ENCODE measurements at places on chromosomes 5 and 9. TPM values are rescaled to one million over a fixed set of nuclear protein-coding genes. Genes with fewer than 3 reads are reported as not detected.

Gene C5orf52
- not detected for total RNA-seq

Gene C9orf152
- total RNA-seq, result 0.48 TPM

Gene RNF180
- 4.0 TPM for total RNA-seq

Gene HTR4
- 0.29 TPM for total RNA-seq

Gene ANKRD33B
- total RNA-seq, result 3.4 TPM

Gene GPR151
- total RNA-seq, result not detected

GRCh38 chr9:117719161-117719920, 15.1 kb downstream of the TLR4 start:
- no peaks in the 10 kb centered on the region for H3K27me3 ChIP-seq
- H3K27ac ChIP-seq, result peak overlapping the region; percentile 21
- H3K4me3 ChIP-seq, result no peak overlapping the region

DNA sequence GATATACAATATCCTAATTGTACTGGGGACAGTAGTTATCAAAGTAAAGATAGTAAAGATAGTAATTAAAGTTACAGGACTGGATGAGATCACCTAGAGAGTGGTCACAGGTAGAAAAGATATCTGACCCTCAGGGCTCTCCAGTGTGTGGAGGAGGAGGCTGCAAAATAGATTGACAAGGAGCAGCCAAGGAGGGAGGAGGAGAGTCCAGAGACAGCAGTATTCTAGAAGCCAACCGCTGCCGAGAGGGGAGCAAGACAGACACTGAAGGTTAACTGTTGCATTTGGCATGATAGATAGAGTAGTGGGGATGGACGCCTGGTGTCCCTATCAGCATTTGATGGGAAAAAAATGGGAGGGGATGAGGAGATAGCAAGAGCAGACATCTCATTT, 17.0 kb upstream of the F2RL1 start:
- no peak overlapping the region for H3K27ac ChIP-seq
- peaks cover 6% of the 10 kb centered on the region for H3K27me3 ChIP-seq
- H3K4me3 ChIP-seq, result no peak overlapping the region

GRCh38 chr5:114324282-114324681, 37.6 kb upstream of the KCNN2 start:
- DNase-seq, result no peak
- no peaks in the 10 kb centered on the region for H3K27me3 ChIP-seq
- H3K36me3 ChIP-seq, result no peaks in the 10 kb centered on the region
- H3K4me3 ChIP-seq, result no peak overlapping the region
- H3K27ac ChIP-seq, result no peak overlapping the region
- H3K4me1 ChIP-seq, result no peaks in the 10 kb centered on the region

DNA sequence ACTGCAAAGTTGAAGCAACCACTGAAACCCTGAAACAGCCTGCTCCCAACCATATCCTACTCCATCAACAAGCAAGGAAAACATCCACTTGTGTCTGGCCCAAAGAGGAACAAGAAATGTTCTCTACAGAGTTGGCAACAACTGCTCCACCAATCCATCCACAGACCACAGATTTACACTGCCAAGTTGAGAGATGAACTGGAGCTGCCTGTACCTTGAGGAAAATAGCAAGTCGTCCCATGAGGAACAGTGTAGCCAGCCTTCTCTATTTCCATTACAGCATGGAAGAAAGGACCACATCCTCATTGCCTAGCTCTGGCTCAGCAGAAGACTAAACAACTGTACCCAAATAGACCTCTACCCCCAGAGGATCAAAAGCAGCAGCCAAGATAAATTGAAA, 60.4 kb downstream of the DEPDC1B start:
- H3K4me3 ChIP-seq, result no peak overlapping the region
- no peak overlapping the region for H3K27ac ChIP-seq
- no peak for DNase-seq
- H3K36me3 ChIP-seq, result peaks cover 30% of the 10 kb centered on the region
- no peaks in the 10 kb centered on the region for H3K4me1 ChIP-seq

GRCh38 chr5:60765019-60765709, 65.2 kb upstream of the DEPDC1B start:
- no peak for DNase-seq
- no peak overlapping the region for H3K27ac ChIP-seq
- no peaks in the 10 kb centered on the region for H3K4me1 ChIP-seq
- H3K36me3 ChIP-seq, result no peaks in the 10 kb centered on the region

- no peak overlapping the region for H3K4me3 ChIP-seq
- no peaks in the 10 kb centered on the region for H3K36me3 ChIP-seq
- H3K4me1 ChIP-seq, result no peaks in the 10 kb centered on the region
- no peak overlapping the region for H3K27ac ChIP-seq
- DNase-seq, result no peak
- no peaks in the 10 kb centered on the region for H3K27me3 ChIP-seq
These were observed 776.1 kb upstream of the COX7C start for GRCh38 chr5:85841653-85842052.

- H3K4me1 ChIP-seq, result no peaks in the 10 kb centered on the region
- peak overlapping the region; percentile 69 for H3K4me3 ChIP-seq
- DNase-seq, result no peak
- peaks cover 67% of the 10 kb centered on the region for H3K27me3 ChIP-seq
- H3K27ac ChIP-seq, result no peak overlapping the region
These were observed 11.8 kb upstream of the BTNL9 start for GRCh38 chr5:181028032-181028819.

DNA sequence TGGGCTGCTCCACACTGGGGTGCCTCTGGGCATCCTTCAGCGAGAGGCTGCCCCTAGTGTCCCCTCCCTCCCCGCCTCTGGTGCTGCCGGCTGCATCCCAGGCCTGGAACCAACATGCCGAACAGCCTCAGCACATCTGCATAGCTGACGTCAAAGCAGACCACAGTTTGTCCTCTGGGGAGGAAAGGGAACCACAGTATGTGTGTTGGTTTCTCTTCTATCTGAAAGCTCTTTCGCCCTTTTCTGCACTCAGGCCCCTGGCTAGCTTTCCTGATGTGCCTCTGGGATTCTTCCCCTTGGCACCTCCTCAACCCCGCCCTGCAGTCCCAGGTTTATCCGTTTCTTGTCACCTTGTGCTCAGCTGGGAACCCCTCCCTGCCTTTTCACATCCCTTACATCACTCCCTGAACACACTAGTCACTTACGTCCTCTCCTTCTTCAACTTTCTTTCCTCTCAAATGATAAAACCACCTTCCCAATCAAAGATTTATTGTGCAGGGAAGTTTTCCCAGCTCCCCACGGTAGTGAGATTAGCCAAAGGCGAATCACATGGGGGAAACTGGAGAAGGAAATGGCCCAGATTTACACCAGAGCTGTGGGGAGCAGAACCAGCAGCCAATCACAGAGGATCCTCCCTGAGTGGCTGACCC, 35.5 kb upstream of the B4GALT1 start:
- DNase-seq, result no peak
- peaks cover 5% of the 10 kb centered on the region for H3K4me1 ChIP-seq
- no peak overlapping the region for H3K4me3 ChIP-seq
- H3K27me3 ChIP-seq, result peaks cover 4% of the 10 kb centered on the region

DNA sequence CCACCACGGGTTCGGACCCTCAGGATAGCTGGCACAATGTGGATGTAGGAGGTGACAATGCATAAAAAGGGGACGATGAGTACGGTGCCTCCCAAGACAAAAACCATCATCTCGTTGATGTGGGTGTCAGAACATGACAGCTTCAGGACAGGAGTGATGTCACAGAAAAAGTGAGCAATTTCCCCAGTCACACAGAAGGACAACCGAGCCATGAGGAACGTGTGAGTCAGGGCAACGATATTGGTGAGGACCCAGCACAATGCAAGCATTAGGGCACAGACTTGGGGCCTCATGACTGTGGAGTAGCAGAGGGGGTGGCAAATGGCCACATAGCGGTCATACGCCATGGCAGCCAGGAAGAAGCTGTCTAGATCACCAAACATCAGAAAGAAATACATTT, 491 bp downstream of the OR1N1 start:
- H3K27me3 ChIP-seq, result peaks cover 5% of the 10 kb centered on the region
- no peaks in the 10 kb centered on the region for H3K4me1 ChIP-seq
- no peak for DNase-seq
- H3K36me3 ChIP-seq, result no peaks in the 10 kb centered on the region
- no peak overlapping the region for H3K4me3 ChIP-seq

DNA sequence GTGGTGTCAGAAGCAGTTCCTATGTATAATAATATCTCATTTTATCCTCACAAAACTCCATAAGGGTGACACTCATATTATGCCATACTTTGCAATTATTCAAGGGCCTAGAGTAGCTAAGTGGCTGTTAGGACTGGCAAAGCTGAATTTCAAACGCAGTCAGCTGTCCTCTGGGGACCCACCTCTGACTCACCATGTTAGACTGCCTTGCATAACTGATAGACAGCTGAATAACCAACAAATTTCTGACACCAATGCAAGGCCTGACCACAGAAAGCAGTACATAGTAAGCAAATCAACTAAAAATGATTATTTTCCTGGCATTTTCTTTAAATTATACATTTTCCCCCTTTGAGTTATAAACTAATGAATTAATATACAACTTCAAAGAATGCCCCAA, 251.6 kb upstream of the PTGER4 start:
- no peak overlapping the region for H3K27ac ChIP-seq
- DNase-seq, result no peak
- no peak overlapping the region for H3K4me3 ChIP-seq

DNA sequence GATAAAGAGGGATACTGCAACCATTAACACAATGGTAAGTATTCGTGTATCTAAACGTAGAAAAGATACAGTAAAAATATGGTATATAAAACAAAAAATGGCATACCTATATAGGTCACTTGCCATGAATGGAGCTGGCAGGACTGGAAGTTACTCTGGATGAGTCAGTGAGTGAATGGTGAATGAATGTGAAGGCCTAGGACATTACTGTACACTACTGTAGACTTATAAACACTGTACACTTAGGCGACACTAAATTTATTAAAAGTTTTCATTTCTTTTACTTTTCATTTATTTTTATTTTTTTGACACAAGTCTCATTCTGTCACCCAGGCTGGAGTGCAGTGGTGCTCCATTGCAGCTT, 14.1 kb downstream of the TDRD7 start:
- H3K4me1 ChIP-seq, result no peaks in the 10 kb centered on the region
- H3K27me3 ChIP-seq, result no peaks in the 10 kb centered on the region
- no peaks in the 10 kb centered on the region for H3K36me3 ChIP-seq
- no peak overlapping the region for H3K27ac ChIP-seq
- no peak for DNase-seq

GRCh38 chr5:62942384-62942783, 363.8 kb downstream of the LRRC70 start:
- H3K27ac ChIP-seq, result no peak overlapping the region
- no peaks in the 10 kb centered on the region for H3K36me3 ChIP-seq
- no peak for DNase-seq

DNA sequence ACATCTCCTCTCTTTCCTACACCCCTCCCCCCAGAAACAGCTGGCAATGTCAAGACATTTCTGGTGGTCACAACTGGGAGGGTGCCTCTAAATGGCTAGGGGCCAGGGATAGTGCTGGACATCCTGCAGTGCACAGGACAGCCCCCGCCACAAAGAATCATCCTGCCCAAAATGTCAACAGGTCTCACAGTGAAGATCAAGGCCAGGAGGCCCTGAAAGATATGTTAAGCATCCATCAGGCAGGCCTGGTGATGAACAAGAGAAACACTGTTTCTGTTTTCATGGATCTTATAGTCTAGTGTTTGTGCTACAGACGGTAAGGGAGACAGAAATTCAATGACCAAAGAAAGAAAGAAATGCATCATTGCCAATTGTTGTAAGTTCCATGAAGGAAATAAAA, 45.9 kb downstream of the WWC1 start:
- peaks cover 23% of the 10 kb centered on the region for H3K36me3 ChIP-seq
- H3K27me3 ChIP-seq, result no peaks in the 10 kb centered on the region
- peaks cover 46% of the 10 kb centered on the region for H3K4me1 ChIP-seq
- H3K4me3 ChIP-seq, result no peak overlapping the region
- peak overlapping the region; percentile 57 for H3K27ac ChIP-seq
- DNase-seq, result no peak

Data from type B pancreatic cell (in vitro differentiated cells).